ENCODE measurements at places on chromosomes 1 and 21.

GRCh38 chr1:108664481-108664880 lies 3.6 kb upstream of the HENMT1 start:
- DNase-seq: no peak

GRCh38 chr1:217614200-217614712 lies 16.6 kb downstream of the GPATCH2 start:
- DNase-seq: no peak

GRCh38 chr1:223337174-223337869 lies 26.7 kb downstream of the SUSD4 start:
- DNase-seq: no peak

DNA sequence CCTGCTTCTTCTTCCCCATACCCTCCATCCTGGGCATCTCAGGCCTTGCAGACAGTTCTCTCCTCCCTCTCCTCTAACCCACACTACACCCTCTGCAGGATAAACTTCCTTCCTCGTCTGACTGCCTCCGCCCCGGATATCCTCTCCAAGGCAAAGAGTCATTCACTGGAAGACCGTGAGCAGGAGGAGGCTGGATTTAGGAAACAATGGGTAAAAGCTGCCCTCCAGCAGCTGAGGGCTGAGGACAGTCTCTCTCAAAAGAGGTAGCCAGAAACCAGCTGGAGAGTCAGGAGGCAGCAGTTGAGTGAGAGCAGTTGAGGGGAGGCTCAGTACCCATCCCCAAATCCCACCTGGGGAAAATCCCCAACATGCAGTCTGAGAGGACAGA lies 1.4 kb downstream of the CSRP1 start:
- peak; percentile 73 for DNase-seq

DNA sequence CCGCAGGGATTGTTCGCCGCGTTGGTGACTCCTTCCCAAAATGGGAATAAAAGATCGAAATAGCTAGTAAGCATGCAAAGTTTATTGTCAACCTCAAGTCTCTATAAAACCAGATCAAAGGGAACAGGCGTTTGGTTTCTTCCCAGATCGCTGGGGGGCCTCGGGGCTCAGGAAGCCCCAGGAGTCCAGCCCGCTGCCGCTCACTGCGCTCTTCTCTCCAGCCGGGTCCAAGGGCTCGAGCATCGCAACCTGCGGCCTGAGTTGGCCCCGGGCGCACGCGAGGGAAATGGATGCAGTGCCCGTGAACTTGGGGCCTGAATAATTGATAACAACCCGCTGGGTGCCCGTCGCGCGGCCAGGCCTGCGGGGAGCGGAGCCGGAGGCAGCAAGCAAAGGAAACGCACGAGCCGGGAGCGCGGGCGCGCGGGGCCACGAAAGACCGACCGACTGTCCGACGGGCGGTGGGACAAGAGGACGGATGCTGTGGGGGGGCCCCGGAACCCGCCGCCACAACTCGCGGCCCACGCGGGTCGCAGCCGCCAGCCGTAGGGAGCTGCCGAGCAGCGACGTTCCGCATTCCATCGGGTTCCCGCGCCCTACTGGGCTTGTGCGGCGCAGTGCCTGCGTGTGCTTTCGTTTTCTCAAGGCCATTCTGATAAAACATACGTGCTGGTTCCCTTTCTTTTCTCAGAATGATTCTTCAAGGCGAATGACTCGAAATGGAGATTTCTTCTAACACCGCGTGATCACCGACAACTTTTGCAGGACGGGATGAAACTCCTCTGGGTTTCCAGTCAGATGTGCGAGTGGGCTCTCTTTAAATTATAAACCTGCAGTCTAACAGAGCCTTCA lies 14.0 kb upstream of the ALX3 start:
- no peak for DNase-seq

- DNase-seq: peak; percentile 92
These were observed 18.7 kb downstream of the MFSD2A start for GRCh38 chr1:39973503-39974135.

DNA sequence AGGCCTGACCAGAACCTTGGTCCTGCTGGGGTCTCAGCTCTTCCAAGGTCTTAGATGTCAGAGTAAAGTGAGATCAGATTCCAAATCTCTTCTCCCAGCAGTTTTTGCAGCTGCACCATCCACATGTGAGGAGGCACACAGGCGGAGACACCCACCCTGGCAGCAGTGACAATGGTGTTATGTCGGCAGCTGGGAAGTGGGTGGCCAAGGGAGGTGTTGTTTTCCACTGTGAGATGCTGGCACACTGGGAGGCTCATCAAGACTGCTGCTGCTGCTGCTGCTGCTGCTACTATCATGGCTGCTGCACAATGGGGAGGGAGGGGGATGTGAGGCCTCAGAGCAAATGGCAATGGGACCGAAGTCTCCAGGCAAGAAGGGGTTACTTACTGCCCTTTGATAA lies 23.6 kb downstream of the CAMK2N1 start:
- no peak for DNase-seq

- no peak for DNase-seq
These were observed 26.2 kb upstream of the CYYR1 start for GRCh38 chr21:26599261-26599660.

- no peak for DNase-seq
These were observed 20.5 kb downstream of the WNT2B start for GRCh38 chr1:112529301-112529700.

GRCh38 chr1:237098541-237098940 lies 56.6 kb downstream of the RYR2 start:
- no peak for DNase-seq

DNA sequence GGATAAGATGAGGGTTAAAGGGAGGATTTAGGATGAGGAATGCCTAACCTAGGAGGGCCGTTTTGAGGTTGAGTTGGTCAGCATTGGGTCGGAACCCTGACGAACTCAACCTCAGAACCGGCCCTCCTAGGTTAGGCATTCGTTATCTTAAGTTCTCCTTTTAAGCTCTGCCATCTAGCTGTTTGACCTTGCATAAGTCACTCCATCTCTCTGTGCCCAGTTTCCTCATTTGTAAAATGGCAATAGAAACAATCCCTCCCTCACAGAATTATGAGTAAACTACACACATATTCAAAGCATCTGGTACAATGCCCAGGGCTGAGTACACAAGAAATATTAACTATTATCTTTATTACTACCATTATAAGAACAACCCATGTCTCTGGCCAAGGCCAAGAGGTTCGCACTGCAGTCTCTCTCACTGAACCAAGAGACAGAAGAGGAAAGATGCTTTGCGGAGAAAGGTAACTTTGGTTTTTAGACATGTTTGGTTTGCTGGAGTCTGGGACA lies 4.8 kb downstream of the ABCB10 start:
- DNase-seq: no peak

- no peak for DNase-seq
These were observed 49.5 kb upstream of the CD1D start for GRCh38 chr1:158131217-158131616.

- DNase-seq: peak; percentile 91
These were observed 251.0 kb downstream of the RHOU start for GRCh38 chr1:228986093-228986904.

DNA sequence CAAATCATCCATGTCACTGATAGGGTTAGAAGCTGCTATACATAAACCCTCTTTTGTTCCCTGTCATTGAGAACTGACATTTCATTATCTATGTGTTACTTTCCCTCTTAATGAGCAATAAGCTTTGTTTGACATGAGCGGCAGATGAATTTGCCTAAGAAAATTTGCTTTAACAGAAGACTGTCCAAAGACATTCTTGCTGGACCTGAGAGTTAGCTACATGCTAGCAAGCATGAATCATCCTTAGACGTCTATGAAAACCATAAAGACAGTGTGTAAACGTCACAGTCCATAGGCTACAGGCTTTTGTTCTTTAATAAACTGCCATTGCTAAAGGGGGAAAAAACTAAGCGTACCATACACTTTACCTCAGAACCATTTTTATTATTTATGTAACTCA lies 73.1 kb downstream of the TNFSF4 start:
- DNase-seq: no peak

DNA sequence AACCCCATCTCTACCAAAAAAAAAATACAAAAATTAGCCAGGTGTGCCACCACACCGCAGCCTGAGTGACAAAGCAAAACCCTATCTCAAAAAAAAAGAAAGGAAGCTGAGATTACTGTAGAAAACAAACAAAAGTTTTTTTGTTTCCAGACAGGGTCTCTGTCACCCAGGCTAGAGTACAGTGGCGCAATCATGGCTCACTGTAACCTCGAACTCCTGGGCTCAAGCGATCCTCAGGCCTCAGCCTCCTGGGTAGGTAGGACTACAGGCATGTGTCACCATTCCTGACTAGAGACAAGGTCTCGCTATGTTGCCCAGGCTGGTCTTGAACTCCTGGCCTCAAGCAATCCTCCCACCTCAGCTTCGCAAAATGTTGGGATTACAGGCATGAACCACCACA lies 2.8 kb upstream of the PYGO2 start:
- no peak for DNase-seq

DNA sequence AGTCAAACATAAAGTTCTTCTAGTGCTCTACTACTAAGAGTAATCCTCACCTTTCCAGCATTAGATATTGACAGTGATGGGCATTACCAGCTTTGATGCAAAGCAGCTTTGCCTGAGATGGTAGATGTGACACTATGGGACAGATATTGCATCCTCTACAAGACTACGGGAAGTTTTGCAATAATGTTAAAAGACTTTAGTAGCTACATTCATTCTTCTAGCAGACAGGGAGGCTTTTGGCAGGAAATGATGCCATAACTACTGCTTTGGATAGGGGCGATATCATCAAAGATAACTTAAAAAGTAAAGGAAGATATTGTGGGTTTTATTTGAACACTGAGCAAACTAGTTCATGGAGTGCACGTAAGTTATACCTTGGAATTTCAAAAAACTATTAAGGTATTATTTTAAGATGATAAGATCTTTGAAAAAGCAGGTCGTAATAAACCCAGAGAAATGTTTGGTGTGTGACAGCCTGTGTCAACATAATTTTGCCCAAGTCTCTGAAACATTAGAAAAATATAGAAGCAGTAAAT lies 368.3 kb upstream of the TMPRSS15 start:
- no peak for DNase-seq

GRCh38 chr1:113219377-113219776 lies 146.4 kb downstream of the LRIG2 start:
- DNase-seq: no peak

DNA sequence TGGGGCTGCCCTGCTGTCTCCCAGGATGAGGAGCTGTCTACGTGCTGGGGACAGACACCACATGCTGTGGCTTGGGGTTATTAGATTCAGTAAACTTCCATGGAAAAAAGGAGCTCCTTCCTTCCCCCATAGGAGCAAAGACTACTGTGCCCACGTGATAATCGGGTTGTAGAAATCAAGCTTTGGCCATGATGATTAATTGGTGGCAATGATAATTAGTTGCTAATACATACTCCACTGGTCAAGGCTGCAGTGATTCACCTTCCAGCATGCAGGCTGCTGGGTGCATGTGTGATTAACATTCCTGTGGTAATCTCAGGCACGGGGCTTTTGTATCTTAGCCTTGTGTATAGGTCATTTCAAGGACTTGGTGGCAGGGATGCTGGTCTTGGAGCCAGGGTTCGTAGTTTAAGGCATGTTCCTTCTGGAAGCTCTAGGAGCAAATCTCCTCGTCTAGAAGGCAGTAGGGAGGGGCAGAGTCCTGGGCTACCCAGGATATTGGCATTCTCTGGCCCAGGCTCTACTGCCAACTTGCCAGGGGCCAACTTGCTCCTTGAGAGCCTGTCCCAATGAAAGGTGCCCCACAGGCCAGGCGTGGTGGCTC lies 41.4 kb downstream of the TMCO4 start:
- DNase-seq: no peak

DNA sequence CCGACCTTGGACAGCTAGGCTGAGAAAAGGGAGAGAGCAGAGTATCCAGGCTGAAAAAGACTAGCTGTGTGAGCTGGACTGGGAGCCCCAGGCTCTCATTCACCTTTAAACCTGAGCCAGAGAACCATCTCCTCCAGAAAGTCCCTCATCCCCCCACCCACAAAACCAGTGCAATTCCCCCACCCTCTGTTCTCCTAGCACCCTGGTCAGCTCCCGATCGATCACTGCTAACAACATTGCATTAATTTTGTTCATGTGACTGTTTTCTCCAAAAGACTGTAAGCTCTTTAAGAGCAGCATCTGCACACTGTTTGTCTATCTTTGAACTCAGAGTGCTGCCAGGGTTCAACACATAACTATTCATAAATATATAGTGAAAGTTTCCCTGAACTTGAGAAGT lies 67.1 kb upstream of the NFASC start:
- DNase-seq: no peak

DNA sequence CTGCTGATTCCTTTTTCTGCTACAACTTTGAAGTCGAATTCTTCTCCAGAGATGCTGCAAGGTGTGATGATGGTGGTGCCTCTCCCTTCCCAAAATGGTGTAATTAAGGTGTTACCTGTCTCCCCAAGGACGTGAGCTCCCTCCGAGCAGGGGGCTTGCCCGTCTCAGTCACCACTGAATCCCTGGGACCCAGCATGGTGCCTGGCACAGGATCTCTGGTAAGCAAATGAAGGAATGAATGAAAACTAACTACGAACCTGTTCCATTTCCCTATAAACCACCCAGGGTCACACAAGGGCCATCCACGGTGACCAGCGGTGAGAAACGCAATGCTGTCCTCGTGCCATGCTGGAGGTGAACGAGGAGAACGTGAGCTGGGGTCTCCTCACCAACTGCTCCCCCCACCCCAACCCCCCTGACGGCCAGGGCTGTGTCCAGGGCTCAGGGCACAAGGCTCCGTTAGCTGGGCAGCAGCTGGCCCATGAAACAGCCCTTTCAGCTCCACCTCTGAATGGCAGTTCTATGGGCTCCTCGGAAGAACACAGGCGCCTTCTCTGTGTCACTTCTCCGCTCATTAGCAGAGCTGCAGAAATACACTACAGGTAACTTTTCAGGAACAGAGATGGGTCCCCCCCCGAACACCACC lies 2.2 kb upstream of the MATN1 start:
- DNase-seq: no peak

- DNase-seq: no peak
These were observed 987.9 kb downstream of the ADGRL2 start for GRCh38 chr1:82788660-82789059.

GRCh38 chr1:41559331-41559730 lies 74.8 kb upstream of the EDN2 start:
- no peak for DNase-seq

- peak; percentile 37 for DNase-seq
These were observed 500 bp downstream of the EPHA10 start for GRCh38 chr1:37764414-37764825.

GRCh38 chr1:65211331-65211730 lies 63.3 kb downstream of the AK4 start:
- DNase-seq: no peak

- no peak for DNase-seq
These were observed 138.5 kb downstream of the SLC45A1 start for GRCh38 chr1:8456308-8456912.

DNA sequence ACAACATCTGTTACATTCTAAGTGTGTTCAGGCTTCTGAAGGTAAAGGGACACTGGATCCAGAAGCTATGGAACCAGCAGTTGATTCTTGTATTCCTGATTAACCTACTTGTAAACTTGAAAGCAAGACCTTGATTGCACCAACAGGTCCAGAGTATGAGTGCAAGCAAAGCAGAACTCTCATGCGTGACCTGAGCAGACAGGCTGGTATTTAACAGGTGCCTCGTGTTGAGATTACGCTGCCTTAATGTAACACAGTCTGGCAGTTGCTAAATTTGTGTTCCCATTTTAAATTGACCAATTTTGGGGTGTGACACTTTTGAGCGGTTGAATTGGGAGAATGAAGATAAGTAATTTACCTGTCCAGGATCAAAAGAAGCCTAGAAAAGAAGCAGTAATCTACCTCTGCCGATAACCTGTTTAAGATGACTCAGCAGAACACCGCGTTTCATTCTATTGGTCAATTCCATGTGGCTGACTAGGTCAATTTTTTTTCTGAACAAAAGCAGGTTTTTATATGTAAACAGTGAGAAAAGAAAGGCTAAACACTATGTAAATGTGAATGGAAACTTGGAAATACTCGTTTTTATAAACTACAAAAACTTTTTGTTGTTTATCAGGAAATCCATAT lies 147.6 kb downstream of the DYRK1A start:
- DNase-seq: no peak
